ENCODE measurements at places on chromosomes 12 and 14.

DNA sequence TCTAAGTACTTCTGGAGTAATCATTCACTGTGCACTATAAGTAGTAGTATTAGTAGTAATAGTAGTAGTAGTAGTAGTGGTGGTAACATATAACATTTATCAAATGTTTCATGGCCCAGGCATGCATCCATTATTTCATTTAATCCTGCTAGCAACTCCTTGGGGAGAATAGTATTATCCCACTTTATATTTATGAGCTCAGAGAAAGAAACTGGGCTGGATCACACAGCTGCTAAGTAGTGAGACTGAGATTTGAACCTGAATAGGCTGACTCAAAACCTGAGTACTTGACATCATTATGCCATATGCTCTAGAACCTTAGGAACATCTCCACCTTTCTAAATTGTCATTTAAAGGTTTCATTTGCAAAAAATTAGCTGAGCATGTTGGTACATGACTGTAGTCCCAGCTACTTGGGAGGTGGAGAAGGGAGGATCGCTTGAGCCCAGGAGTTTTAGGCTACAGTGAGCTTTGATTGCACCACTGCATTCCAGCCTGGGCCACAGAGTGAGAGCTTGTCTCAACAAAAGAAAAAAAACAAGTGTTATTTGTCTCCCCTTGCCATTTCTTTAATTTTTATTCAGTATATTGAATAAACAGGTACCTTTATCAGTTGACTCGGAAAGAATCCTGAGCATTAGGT lies 11.4 kb upstream of the NID2 start:
- no peak for DNase-seq

GRCh38 chr12:6827437-6827911 lies 733 bp upstream of the P3H3 start:
- DNase-seq, result peak; percentile 73

GRCh38 chr12:116808113-116809105 lies 70.3 kb downstream of the RNFT2 start:
- DNase-seq, result no peak

DNA sequence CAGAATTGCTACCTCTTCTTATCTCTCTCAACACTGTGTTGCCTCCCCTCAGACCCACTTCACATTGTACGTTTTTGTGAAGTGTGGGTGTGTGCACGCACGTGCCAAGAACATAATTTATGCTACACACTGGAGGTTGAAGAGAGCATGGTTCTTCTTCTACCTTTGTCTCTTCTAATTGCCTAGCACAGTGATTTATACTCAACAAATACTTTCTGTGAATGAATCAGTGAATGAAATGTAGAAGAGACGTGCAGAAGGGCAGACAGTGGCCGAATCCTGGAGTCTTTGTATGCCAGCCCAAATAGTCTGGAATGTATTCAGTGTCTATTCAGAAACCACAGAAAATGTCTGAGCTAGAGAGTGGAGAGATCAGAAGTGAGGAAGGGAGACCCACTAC lies 4.6 kb upstream of the SAMD4A start:
- no peak for DNase-seq

GRCh38 chr12:67827820-67828383 lies 161.3 kb upstream of the IFNG-AS1 start:
- DNase-seq, result no peak

GRCh38 chr12:64813723-64814122 lies 10.7 kb upstream of the TBC1D30 start:
- no peak for DNase-seq

GRCh38 chr12:90245391-90245790 lies 536.8 kb upstream of the ATP2B1 start:
- no peak for DNase-seq

DNA sequence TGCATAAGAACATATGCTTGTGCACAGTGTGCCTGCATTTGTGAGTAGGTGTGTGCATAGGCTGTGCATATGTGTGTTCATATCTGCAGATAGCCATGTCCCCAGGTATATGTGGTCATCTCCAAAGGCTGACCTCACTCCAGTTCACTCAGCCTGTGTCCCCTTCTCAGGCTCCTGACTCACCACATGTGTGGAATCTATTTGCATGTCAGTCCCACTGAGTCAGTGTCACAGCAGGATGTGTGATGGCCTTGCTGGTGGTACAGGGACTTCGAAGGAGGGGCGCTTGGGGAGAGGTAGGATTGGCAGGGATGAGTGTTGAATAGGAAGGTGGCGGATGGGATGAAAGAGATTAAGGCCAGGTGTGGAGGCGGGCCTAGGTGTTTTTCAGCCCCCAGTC lies 35.5 kb downstream of the KRT80 start:
- DNase-seq, result no peak

- no peak for DNase-seq
Measured at GRCh38 chr14:25628390-25628789, 578.4 kb upstream of the STXBP6 start.

DNA sequence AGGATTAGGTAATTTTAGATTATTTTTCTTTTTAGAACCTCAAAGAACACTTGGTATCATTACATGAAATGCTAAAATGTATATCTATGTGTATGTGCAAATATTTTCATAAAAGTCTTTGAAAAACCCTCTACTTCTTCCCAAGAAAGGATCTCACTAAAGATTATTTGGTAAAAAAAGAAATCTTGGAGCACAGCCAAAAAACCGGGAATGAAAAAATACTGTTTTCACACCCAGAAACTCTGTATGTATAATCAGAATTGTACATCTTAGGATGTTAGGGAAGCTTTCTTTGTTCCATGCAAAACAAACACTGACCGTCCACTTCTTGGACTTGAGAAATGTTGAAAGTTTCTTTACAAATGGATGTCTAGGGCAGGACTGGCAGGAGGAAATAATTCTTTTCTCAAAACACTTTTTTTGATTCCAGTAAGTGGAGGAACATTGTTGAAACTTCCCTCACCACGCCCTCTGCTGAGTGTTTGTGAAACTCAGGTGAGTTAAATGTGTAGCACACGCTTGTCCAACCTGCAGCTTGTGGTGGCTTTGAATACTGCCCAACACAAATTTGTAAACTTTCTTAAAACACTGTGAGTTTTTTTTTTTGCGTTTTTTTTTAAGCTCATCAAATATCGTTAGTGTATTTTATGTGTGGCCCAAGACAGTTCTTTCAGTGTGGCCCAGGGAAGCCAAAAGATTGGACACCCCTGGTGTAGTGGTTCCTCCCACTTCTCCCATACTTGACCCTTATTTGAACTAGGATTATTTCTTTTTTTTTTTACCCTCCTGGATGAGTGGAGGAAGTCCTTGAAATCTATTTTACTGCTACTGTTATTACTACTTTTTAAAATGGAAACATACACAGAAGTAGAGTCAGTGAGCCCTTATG lies 26.6 kb downstream of the FBXO34 start:
- no peak for DNase-seq

DNA sequence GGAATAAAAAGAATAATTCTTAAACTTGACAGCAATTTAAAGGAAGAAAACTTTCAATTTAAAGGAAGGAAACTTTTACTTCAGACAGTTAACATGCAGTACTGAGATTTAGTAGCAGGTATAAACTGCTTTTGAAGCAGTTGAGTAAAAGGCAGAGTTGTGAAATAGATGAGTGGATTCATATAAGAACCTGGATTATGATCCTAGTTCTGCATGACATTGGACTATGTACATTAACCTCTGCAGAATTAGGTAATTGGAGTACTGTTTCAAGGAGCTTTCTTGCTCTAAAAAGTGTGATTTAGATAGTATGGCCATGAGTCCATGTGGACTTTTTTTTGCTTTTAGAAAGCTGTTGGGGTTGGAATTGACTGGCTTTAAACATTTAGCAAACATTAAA lies 29.7 kb downstream of the ATP2A2 start:
- no peak for DNase-seq

DNA sequence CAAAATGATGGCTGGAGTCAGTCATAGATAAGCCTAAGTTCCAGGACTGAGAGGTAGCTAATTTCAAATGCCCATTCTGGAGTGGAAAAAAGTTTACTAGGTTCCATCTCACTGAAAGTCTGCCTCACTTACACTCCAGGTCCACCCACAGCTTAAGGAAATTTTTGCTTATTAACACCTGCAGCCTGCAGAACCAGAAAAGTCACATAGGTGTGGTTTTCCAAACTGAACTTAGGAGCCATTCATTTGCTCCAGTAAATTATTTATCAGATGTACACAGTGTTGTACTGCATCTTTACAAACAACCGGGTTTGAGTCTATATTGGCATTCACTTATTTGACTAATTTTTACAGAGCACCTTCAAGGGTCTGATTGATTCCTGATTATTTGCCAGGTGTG lies 157.4 kb upstream of the ARID2 start:
- no peak for DNase-seq

- DNase-seq, result peak; percentile 26
Measured at GRCh38 chr12:120856980-120857379, 47.2 kb downstream of the SPPL3 start.

All from NCI-H526 treated with DMSO at 0.1 percent for 48 hours (cell line).